Fibroblast of skin of right biceps (primary cell): ENCODE measurements at places on chromosomes 2 and 18.
A peak's percentile ranks its signal among the peaks of the same experiment; 100 is the strongest.

DNA sequence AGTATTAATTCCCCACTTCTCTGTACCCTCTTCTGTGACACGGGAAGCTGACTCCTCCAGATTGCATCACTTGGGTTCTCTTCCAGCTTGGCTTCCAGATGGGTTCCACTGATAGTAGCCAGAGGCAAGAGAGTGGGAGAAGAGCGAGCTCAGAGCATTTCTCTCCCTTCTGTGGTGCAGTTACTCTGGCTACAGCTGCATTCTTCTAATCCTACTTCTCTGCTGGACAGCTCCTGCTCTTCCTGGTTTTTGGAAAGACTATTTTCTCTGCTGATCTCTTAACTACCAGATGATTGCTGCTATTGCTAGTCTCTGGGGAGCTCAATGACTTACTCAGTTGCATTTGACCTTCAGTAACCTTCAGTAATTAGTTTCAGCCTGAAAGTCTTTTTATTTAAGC, 187.5 kb upstream of the MAP2 start:
- DNase-seq = no peak

GRCh38 chr2:191656391-191656790, 21.5 kb upstream of the NABP1 start:
- DNase-seq = peak; percentile 67

DNA sequence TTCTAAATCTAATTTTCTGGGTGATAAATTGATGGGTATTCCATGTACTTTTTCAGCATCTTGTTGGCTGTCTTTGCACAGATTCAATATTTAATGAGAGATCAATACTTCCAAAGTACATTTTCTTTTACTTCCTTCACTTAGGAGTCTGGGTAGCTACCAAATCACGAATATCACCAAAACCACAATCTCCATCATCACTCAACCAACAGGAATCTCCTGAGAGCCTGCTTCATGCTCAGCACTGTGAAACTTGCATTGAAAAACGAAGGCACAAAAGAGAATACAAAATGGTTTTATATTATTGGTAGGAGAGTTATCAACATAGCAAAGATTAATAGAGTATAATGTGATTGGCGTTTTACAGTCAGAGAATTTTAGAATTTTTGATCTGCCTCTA, 261.5 kb upstream of the DSEL start:
- DNase-seq = peak; percentile 59

DNA sequence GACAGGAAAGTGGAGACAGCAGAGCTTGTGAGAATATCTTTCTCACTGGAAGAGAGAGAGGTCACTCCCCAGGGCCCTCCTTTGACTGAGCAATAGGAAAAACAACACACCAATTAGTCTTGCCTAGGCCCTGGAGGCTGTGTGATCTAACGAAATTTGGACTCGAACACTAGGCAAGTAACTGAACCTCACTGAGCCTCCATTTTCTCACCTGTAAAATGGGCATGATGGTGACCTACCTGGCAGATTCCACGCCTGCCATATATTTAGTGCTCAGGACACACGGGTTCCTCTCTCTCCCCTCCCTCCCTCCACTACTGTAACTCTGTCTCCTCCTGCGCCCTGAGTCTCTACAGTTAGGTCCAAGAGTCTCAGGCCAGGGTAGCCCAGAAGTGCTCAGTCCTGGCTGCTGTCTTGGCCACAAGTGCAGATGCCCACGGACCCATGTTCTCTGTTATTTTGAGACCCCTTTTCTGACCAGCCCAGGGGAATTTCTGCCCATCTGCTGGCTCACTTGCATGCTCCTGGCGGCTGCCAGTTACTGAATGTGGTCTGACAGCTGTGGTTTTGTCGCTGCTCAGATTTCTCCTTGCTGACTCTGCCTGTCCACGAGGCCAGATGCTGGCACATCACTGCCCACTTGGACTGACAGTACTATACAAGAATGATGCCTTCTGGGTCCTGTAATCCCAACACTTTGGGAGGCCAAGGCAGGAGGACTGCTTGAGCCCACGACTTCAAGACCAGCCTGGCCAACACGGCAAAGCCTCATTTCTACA, 9.6 kb upstream of the GIGYF2 start:
- DNase-seq = no peak

DNA sequence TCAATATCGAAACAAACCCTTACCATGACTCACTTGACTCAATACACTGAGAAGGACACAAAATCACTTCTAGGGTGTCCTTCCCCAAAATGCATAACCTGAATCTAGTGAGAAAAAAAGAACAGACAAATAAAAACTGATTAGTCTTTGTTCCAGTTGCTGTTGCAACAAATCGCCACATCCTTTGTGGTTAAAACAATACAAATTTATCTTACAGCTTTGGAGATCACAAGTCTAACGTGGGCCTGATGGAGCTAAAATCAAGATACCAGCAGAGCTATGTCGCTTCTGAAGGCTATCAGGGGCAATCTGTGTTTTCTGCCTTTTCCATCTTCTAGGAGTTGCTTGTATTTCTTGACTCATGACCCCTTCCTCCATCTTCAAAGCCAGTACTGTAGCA, 541.7 kb downstream of the KCNJ3 start:
- DNase-seq = no peak

DNA sequence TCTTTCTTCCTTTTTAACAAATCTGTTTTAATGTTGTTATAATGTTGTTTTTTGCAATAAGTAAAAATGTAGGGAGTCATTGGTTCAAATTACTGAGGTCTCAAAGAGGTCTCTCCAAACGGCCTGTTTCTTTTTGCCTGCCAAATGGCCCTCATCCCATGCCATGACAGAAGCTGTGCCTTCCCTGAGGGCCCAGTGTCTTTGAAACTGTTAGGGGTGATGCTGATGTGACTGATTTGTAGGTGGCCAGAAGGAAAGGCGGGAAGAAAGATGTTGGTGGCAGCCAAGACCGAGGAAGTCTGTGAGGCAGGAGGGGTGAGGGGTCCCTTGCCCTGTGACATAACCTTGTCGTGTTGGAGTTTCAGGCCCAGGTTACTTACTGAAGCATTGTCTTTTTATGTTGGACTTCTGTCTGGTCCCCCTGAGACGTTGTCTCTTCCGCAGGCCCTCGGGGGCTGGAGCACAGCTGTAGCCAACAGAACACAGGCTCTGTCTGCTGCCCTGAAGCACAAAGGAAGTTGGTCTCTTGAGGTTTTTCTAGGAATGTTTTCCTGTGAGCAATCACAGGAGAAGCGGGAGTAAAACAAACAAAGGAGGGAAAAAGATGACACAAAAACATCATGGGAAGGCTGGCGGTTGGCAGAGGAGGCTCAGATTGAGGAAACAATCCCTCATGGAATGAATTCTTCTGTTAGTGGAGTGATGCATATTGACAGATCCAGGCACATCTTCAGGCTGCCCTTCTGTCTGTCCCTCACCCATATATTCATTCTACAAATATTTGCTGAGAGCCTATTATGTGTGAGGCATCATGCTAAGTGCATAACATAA, 4.9 kb upstream of the ST3GAL5 start:
- DNase-seq = peak; percentile 97

- no peak for DNase-seq
Observed at GRCh38 chr18:3478262-3478978, 28.4 kb downstream of the TGIF1 start.

- DNase-seq = no peak
Observed at GRCh38 chr2:68519236-68519635, 51.9 kb downstream of the APLF start.

GRCh38 chr2:229586746-229587705, 127.3 kb downstream of the DNER start:
- DNase-seq = peak; percentile 70

GRCh38 chr2:60496956-60497355, 56.5 kb downstream of the BCL11A start:
- DNase-seq = no peak

- DNase-seq = no peak
Observed at GRCh38 chr2:42098571-42099437, 51.0 kb downstream of the PKDCC start.

GRCh38 chr2:215454519-215455246, 18.8 kb upstream of the FN1 start:
- DNase-seq = peak; percentile 44

- peak; percentile 74 for DNase-seq
Observed at GRCh38 chr2:69139778-69140670, 127.0 kb downstream of the ANTXR1 start.

DNA sequence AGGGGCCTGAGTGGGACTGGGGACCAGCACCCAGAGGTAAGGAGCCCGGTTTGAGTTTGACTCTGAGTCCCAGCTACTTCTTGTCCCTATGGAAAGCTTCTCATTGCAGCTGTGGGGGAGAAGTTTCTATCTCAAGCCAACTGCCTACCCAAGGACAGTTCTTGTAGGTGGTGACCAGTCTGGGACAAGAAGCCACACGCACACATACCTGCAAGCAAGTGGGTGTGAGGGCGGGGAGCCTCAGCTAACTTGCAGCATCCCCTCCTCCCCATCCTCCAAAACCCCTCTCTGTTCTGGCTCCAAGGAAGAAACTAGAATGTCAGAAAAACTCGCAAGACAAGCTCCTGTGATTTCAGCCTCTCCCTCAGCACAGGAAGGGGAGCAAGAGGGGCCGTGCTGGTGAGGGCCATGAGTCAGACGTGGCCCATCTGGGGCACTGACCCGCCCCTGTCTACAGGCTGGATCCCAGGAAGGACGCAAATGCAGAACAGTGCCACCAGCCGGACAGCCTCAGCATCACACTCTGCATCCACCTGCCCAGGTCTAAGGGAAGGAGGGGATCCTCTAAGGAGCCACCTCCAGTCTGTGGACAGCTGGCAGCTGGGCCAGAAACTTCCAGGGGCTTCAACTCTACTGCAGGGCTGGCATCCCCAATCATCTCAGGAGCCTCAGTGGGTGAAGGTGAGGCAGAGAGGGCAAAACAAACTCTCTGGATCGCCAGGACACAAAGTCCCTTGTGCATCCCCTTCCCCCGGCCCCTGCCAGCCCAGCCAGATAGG, 103.4 kb downstream of the TNS1 start:
- peak; percentile 84 for DNase-seq

DNA sequence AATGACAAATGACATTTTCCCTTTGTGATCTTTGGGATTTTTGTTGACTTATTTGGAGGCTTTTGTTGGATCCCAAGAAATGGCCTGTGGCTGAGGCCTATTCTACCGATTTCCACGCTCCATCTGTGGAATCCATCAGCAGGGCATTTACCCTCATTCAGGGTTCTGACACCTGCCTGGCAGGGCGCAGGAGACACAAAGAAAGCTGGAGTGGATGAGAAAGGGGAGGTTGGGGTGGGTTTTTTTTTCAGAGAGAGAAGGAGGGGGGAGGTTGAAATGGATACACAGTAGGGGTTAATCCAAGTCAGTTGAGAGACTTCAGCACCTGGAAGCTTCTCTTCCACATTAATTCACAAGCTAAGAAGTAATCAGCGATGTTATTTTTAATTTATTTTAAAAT, 59.7 kb downstream of the PAX3 start:
- no peak for DNase-seq

DNA sequence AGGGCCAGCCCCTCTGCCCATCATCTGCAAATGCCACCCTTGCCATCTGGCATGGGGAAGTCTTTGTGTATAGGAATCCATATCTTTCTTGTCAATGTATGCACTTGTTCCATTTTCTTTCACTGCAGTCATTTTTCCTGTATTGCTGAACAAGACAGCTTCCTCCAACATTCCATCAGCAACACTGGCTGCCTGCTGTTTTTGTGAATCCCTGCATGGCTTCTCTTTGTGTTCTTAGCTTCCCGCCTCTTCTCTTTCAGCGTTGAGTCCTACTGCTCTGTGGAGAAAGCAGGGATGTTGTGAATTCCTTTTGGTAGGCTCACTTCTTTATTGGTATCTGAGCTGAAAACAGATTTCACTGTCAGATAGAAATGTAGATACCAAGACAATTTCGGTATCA, 150.0 kb downstream of the LPIN1 start:
- DNase-seq = no peak

- DNase-seq = no peak
Observed at GRCh38 chr2:239660390-239661230, 259.8 kb upstream of the HDAC4 start.
